ENCODE measurements at places on chromosomes 2 and 18.

DNA sequence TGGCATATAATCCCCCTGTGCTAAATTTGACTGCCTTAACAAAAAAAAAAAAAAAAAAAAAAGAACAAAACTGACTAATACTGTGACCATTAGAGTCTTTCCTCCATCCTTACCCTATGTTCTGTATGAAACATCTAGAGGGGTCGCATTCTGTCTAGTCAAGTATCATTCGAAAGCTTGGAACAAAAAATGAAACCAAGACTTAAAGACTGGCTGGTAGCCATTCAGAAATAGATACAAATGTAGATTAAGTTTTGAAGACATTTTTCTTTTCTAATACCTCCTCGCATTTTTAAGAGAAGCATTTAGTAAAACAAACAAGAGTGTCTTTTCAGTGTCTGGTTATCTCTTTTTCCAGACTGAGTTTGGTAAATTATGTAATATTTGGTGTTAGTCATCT is 66.7 kb downstream of the SPATS2L start:
- peak; percentile 6 for DNase-seq

- DNase-seq = peak; percentile 41
Observed at GRCh38 chr2:75199428-75200011, at the start of gene TACR1. TACR1 (minus strand) TSS chr2:75199520; CDS start chr2:75198934, 586 bp downstream.

DNA sequence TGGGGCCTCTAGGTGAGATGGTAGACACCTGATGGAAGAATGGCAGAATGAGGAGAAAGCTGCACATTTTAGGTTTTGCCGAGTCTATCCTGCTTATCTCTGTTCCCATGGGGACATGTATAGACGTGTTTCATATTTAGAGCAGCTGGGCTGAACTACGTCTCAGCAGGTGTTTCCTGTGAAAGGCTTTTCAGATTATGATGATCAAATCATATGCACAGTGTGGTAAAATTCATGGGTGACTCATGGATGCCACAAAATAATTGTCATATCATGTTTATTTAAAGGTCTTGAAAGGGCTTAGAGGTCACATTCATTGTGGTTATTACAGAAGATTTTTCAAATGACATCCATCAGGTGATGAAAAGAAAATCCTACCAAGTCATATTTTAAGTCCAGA is 90.5 kb downstream of the ICOS start:
- peak; percentile 52 for DNase-seq

- DNase-seq = no peak
Observed at GRCh38 chr18:75782826-75783225, 355.3 kb upstream of the SMIM21 start.

DNA sequence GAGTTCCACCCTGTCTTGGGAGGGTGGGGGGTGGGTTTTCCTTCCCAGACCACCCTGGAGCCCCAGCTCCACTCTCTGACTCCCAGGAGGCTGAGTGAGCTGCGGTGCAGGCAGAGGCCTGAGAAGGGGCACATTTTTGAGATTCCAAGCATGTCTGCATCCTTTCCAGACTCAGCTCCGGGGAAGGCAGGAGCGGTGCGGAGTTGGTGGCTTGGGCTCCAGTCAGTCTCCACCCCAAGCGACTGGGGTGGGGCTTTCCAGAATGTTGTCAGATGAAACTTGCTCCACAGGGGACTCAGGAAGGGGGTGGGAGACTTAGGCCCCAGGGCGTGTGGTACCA is 44.2 kb upstream of the HS6ST1 start:
- no peak for DNase-seq

- DNase-seq = no peak
Observed at GRCh38 chr2:240164586-240164985, 24.1 kb upstream of the OTOS start.

DNA sequence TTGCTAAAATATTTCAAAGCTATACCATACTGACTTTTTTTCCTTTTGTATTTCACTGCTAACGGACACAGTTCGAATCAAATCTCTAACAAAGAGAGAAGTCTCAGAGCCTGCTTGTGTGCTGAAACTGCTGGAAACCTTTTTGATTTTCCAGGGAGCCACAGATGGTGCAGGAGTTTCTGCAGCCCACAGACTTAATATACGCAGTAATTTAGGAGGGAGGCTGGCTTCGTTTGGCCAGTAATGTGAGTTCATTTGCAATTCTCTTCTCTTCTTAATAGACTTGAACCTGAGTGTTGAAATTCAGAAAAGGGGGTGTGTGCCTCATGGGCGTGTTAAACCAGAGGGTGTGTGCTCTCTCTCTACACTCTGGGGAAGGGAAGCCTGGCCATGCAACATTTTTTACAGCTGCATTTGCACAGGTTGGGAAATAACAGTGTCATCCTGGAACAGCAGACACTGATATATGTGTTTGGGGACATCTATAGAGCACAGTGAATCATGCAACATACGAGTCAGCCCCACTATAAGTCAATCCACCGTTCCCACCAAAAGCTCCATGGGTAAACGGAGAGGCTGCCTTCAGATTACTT is 333.0 kb downstream of the CLIP4 start:
- DNase-seq = no peak

DNA sequence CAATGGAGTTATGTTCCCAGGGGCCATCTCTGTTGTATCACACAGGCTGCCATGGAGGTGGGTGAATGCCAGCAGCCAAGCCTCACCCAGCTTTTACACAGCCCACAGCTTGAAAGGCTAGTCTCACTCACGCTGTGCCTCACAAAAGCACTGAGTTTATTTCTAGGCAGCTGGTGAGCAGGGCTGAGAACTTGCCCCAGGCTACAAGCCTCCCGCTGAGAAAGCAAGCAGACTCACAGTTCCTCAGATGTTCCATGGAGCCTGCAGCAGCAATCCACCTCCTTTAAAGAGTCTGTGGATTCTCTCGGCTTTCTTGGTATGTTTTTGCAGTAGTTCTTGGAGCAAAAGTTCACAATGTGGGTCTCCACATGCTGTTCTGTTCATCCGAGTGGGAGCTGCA is 40.9 kb upstream of the ALKAL2 start:
- DNase-seq = no peak

DNA sequence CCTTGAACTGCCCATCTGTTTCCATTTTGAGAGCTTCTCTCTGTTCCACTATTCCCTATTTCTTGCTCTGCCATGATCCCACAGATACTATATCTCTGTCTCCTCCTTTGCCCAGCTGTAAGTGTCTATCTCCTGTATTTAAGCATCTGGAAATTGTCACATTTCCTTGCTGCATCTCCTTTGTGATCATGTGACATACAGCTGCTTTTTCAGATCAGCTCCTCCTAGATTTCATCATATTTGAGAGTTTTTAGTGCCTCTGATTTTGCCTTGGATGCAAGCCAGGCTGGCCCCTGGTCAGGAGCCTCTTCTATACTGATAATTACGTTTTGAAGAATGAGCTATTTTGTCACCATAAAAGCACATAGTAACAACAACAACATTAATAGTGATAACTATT is 131.7 kb upstream of the TNP1 start:
- no peak for DNase-seq

DNA sequence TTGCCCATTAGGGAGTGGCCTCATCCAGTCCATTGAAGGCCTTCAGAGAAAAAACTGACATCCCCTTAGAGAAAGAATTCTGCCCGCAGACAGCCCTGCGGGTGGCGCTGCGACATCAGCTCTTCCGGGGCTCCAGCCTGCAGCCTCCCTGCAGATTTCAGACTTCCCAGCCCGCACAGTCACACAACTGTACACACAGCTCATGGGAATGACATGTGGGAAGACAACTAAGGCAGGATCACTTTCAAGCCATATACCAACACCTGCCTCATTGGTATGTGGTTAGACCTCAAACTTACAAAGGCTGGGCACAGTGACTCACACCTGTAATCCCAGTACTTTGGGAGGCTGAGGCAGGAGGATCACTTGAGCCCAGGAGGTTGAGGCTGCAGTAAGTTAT is 24.8 kb upstream of the TUBB6 start:
- DNase-seq = no peak

GRCh38 chr2:22883054-22883453 is 501.9 kb upstream of the KLHL29 start:
- no peak for DNase-seq

DNA sequence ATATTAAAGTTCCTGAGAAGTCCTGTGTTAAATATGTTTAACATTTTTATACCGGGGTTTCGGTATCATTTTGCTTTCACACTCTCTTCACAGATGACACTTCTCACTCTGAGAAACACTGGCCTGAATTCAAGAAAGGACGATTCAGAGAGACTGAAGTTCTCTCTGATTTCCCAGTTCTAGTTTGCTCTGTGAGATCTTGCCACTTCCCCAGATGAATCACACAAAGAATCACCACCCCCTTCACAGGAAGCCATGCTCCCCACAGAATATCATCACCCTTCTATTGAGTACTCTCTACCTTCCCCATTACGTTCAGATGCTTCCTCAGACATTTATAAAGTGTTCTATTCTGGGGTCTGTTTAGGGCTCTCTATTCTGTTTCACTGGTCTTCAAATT is 16.1 kb upstream of the CD207 start:
- DNase-seq = peak; percentile 42

DNA sequence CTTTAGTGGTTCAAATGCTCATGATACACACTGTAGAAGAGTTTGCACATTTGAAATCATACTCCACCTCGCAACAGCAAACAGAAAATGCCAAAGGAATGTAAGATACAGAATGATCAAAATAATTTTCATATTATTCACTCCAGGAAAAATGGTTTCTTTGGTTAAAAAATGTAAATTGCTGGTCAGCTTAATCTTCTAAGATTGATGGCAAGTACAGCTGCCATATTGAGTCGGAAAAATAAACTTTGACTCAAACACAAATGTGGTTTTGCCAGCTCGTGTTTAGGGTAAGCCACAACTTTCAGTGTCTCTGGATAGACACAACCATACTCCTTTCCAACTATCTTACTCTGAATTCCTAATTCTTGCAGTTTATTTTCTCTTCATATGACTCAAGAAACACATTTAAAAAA is 154.9 kb upstream of the SMIM21 start:
- DNase-seq = no peak

DNA sequence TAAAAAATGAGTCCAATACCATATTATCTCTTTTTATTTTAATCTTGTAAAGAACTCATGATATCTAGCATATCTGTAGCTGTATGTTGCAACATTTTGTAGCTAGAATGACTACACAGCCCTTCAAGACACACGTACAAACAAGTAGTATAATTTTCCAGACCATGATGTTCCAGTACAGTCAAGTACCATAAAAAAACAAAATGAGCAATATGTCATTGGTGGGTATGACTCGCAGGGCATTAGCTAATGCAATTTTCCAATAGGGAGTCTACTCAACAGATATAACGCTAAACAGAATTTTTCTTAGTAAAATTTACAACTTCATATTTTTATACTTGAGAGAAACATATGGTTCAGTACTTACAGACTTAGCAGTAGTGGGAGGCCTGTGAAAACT is 53.6 kb upstream of the UGP2 start:
- no peak for DNase-seq

DNA sequence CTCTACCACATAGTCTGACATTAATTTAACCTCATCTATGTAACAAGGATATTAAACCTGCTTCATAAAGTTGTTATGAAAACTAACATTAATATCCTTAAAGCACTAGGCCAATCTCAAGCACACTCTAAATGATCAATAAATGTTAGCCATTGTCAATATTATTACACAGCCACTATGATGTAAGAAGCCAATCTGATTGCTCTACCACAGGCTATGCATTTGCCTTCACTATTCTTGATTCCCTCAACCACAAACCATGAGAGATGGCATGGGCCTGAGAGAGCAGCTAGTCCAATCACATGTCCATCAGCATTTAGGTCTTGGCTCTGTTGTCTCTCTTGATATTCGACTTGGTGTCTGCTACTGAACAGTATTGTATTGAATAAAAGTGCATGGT is 4.2 kb downstream of the SLC25A12 start:
- DNase-seq = no peak
